ENCODE measurements at places on chromosomes 13 and 19.
A peak's percentile ranks its signal among the peaks of the same experiment; 100 is the strongest.

DNA sequence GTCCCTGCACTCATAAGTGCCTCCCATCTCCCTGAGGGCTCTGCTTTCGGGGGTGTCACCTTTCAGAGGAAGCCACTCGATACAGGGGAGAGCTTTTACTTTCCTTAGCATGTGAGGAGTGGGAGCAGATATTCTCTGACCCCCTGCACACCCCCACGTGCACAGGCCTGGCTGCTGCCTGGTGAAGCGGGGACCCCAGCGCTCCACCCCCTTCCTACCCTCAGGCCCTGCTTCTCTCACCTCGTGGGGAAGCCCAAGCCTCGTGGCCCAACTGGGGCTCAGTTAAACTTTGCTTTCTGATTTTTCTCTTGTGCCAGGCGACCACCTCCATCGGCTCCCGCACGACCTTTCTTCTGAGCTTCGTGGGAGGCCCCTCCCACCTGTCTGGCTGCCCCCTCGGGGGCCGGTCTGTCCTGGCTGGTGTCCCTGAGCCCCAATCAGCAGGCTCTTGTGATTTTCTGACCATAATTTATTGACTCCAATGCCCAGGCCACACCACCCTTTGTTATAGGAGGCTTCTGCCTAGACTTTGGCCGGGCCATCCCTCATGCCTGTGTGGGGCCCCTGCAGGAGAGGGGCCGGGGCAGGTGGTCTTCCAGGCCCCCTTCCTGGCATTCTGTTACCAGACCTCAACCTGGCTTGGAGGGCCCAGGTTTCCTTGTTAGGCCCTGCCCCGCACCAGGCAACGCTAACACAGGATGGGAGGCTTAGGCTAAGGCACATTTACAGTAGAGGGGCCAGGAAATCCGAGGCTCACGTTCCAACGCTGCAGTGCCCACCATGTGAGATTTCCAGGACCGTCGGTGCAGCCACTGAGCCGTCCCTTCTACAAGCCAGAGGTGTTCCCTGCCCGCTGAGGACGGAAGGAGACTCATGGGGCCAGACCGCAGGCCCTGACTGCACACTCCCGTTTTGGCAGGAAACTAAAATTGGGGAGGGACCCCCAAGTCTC, 3.7 kb downstream of the TMED1 start:
- DNase-seq, result peak; percentile 72

DNA sequence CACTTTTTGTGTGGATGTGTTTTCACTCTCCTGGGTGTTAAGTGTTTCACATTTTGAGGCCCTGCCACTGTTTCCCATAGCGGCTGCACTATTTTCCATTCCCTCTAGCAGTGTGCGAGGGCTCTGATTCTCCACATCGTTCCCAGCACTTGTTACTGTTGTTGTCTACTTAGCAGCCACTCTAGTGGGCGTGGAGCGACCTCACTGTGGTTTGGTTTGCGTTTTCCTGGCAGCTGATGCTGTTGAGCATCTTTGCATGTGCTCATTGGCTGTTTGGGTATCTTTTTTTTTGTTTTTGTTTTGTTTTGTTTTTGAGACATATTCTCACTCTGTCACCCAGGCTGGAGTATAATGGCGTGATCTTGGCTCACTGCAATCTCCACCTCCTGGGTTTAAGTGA, 14.4 kb downstream of the NAXD start:
- DNase-seq, result no peak

GRCh38 chr13:25276748-25277147, 10.5 kb downstream of the MTMR6 start:
- DNase-seq, result no peak

DNA sequence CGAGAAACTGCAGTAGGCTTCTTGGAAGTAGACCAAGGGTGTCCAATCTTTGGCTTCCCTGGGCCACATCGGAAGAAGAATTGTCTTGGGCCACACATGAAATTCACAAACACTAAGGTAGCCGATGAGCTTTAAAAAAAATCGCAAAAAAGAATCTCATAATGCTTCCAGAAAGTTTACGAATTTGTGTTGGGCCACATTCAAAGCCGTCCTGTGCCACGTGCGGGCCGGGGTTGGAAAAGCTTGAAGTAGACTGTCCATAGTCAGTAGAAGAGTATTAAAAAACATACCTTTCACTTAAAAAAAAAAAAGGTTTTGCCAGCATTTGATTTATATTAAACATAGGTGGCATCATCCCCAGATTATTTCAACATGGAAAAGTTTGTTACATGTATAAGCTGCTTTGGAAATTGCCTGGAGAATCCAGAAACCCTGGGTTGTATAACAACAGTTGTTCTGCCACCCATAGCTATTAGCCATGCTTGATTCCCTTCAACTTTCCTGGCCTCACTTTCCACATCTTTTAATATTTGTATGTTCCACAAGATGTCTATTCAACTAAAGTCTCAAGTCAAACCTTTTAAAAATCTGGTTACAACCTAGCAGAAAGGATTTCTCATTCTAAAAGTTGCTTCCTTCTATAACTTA, 1.0 kb downstream of the IFT88 start:
- no peak for DNase-seq
